Frontal cortex (tissue), 4 donors: ENCODE measurements at places on chromosomes 5 and 9.

GRCh38 chr9:109274884-109275730, 45.8 kb downstream of the EPB41L4B start:
- no peak for DNase-seq

DNA sequence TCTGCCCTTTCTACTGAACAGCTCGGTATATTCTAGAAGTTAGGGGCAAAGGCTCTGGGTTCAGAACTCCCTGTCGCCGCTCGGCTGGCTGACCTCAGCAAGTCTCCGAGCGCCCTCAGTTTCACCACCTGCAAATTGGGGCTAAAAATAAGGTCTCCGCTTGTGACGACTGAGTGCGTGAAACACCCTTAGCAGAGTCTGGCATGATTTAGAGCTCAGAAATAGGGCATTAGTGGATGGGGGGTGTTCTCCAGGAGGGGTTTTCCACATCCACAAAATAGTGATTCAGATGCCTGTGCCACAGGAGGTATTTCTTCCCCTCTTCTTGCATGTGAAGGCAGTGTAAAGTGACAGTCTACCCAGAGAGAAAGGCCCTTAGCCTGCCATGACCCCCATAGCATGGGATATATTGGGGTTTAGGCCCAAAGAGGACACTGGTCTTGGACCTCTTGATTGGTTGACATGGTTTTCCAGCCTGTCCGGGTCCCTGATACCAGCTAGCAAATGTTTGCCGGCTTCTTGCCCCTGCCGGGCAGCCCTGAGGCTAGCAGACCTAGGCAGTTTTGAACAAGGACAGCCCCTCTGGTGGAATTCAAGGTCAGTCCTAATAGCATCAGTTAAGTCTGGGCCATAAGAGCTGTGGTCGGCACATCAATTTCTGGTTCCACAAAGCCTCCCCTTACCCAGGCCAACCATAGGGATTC, 1.4 kb downstream of the ERGIC1 start:
- no peak for DNase-seq

DNA sequence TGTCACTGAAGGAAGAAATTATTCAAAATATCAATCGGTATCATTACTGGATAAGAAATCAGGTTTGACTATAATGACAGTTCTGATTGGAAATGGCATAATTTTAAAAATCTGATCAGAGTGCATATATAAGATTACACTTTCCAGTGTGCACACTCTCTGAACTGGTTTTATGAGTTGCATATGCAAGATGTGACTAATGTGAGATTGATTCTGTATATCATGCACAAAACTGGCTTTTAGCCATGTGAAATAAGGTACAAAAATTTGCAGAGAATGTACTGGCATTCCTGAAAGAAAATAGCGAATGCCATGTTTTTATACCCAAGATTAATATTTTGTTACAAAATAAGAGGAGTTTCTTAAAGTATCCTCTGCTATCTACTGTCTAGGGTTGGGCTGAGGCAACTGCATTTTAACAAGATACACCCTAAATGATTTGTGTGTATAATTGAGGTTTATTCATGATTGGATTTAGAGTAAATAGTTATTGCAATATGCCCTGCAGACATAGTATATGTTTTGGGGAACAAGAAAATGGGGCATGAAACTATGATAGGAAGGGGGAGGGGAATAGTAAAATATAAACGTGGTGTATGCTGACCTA, 70.7 kb downstream of the LNPEP start:
- DNase-seq = no peak

GRCh38 chr5:180205916-180206315, 3.1 kb downstream of the RASGEF1C start:
- DNase-seq = no peak

GRCh38 chr5:174323878-174324281, 278.4 kb downstream of the NSG2 start:
- peak; percentile 56 for DNase-seq

DNA sequence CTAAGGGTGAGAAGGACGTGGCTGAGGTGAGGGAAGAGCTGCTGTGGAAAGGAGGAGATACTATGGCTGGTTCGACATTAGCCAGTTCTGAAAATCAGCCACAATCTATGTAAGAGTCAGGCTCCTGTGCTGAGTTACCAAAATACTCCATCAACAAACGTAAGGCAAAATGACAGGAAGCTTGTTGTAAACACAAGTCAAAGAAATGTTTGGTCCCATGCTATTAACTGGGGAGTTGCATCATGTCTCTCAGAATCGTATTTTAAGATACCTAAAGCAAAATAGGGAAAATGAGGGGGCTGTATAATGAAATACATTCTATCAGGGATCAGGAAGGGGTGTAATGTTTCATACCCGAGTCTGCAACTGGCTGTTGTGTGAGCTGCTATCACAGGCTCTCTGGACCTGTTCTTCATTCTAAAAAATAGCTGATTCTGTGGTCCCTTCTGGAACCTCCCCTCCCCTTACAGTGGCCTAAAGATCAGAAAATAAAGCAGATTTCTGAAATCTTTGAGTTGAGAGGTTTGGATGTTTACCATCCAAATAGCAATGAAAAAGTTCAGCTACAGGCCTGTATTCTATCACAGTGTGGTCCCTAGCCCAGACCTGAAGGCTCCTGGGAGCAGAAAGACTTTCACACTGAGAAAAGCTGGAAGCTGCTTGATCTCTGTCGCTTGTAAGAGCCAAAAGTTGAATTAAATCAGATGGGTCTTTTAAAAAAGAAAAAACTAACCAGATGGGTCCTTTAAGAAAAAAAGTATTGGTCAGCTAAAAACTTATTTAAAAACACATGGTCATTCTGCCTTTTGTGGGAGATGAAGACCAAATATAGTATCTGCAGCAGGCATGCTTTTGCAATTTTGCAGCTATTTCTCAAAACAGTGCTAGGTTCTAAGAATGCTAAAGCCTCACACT, 97.8 kb upstream of the SMC5 start:
- DNase-seq = no peak

- no peak for DNase-seq
Observed at GRCh38 chr9:117084221-117084620, 330.6 kb downstream of the ASTN2 start.

DNA sequence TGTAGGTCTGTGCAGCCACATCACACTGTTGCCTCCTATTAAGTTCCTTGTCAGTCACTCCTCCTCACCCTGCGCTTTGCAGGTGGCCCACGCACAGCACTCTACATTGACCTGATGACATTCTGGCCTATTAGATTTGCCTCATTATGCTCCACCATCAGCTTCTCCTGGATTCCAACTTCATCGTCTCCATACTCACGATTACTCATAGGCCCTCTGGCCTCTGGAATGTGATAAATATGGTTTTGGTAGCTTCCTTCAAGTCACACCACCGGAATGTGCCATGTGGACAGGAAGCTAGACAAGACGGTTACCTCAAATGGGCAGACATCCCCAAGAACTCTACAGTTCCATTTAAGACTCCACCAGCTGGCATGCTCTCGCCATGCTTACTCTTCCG, 158.0 kb upstream of the LHFPL2 start:
- no peak for DNase-seq

DNA sequence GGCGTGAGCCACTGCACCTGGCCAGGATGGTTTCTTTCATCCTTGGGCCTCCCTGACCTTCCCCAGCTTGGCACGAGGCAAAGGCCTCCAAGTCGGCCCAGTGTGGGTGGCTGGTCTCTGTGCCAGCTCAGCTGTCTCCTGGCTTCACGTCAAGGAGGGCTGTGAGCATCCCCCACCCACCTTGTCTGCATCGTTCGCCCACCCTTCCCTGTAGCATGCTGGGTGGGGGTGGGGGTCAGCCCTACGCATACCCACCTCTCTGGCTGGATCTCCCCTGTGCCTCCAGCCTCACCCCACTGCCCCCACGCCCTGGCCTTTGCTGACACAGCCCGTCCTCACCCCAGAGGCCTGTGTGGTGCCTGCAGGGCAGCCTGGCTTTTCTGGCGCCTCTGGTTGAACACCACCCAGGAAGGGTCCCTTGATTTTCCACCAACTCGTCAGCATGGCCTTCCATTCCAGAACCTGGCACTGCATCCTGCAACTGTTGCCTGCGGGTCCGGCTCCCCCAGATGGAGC, 8.8 kb upstream of the WDR5 start:
- no peak for DNase-seq

- no peak for DNase-seq
Observed at GRCh38 chr5:134174841-134175839, 1.6 kb downstream of the SKP1 start.

DNA sequence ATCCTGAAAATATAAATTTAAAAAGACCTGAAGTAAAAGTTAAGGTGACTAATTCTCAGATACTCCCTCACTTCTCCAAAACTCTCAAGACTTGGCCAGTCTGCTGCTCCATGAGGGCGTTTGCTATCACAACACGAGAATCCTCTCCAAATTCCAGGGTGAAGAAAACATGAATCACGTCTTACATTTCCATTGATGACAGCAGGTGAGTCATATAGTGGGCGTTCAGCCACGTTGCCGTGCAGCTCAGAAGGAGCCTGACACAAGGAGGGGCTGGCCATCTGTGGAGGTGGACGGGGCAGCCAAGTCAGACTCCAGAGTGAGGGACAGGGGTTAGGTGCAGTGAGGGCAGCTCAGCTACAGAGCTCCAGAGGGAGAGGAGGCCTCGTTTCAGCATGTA, 555.1 kb upstream of the ADAMTS16 start:
- DNase-seq = no peak

GRCh38 chr9:136824496-136825225, 16.9 kb downstream of the RABL6 start:
- no peak for DNase-seq

DNA sequence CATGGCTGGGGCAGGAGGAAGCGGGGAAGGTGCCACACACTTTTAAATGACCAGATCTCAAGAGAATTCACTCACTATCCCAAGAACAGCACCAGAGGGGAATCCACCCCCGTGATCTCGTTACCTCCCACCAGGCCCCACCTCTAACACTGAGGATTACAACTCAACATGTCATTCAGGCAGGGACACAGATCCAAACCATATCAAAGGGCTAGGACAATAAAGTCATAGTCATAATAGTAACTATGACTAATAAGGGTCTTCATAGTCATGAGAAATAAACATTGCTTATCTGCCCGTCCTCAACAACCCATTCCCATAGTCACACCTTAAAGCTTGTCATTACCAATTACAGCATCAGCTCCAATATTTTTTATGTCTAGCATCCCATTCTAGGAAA, 65.3 kb upstream of the SMC2 start:
- DNase-seq = no peak

GRCh38 chr9:93003552-93004407, 54.7 kb upstream of the SUSD3 start:
- DNase-seq = no peak

GRCh38 chr5:1658665-1659064, 134.9 kb upstream of the LPCAT1 start:
- no peak for DNase-seq

DNA sequence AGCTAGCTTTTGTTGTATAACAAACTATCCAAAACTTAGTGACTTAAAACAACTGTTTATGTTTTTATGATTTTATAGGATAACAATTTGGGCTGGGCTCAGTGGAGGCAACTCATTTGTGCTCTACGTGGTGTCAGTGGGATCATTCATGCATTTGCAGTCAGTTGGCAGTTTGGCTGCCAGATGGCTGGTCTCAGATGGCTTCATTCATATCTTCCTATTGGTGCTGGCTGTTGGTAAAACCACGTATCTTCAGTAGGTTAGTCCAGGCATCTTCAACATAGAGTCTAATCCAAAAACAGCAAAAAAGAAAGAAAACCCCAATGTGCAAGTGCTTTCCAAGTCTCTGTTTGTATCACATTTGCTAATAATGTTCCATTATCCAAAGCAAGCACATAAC, 51.7 kb upstream of the RIC1 start:
- DNase-seq = no peak

DNA sequence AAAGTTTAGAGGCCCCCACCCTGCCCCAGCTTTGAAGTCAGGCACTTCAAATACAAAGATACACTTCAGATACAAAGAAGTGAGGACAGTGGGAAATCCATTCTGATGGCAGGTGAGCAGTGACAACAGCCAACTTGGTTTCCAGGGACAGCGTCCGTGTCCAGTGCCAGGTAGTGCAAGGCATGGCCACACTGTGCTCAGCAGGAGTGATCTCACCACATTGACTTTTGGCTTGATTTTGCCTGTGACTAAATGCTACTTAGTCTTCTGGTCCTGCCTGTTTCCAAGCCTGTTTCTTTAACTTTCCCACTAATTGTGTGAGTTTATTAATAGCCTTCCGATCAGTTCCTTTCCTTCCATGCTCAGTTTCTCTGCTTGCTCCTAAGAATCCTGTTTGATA, 72.6 kb upstream of the PALM2AKAP2 start:
- DNase-seq = no peak

DNA sequence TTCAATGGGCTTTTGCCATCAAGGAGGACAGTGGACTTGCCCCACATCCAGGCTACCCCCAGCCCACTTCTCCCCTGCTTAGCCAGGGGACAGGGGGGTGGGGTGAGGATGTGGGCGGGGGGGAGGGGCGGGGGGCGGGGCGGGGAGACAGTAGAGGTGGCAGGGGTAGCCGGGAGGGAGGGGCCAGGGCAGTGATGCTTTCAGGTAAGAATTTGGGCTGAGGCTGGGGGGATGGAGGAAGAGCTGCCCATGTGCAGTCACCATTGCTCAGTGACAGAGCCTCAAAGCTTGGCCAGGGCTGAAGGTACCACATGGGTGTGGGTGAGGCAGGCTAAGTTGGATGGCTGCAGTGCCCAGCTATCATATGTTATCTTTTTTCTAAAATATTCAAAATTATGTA, 40.7 kb upstream of the HNRNPA0 start:
- no peak for DNase-seq

DNA sequence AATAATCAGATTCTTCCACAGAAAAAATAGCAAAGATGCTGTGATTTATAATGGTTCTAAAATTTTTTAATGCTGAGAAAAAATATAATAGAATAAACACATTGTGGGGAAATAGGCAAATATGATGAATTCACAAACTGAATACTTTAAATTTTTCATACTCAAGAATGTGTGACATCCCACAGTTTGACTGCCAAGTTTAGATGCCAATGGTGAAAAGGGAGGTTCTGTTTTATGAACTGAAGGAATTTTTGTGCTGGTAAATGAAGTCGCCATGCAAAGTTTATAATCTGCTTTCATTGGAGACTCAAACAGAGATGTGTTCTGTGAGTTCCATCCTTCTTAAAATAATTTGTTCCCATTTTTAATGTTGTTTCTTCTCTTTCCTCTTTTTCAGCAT, 367.5 kb upstream of the ADAMTS16 start:
- no peak for DNase-seq

DNA sequence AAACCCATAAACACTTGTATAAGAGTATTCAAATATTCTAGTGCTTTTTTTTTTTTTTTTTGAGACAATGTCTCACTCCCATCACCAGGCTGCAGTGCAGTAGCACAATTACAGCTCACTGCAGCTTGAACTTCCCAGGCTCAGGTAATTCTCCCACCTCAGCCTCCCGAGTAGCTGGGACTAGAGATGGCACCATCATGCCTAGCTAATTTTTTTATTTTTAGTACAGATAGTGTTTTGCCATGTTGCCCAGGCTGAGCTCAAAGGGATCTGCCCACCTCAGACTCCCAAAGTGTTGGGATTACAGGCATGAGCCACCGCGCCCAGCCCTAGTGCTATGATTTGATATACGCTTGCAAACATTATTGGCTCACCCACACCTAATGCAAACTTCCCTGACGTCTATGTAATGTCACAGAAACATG, 11.8 kb downstream of the IL6ST start:
- DNase-seq = no peak

- no peak for DNase-seq
Observed at GRCh38 chr9:80874276-80874675, 815.1 kb downstream of the TLE1 start.
